Hindlimb muscle (tissue), 1 donor: ENCODE measurements at places on chromosomes 13 and 19. TPM values are rescaled to one million over a fixed set of nuclear protein-coding genes. Genes with fewer than 3 reads are reported as not detected.

DNA sequence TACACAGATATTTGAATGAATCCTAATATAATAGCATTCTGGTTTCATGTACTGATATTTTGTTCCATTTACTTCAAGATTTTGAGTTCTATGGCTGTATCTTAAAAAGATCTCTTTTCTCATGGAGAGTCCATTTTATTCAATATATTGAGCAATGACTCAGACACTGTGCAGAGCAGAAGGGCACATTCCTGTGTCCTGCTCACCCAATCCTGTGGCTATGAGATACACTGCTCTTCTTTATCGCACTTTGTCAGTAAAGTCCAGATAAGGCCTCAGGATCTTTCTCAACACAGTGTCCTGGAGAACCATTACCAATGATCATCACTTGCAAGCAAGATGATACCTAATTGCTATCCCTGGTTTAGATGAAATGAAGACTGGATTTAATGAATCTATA is 155.0 kb downstream of the CYSLTR2 start:
- DNase-seq, result no peak

DNA sequence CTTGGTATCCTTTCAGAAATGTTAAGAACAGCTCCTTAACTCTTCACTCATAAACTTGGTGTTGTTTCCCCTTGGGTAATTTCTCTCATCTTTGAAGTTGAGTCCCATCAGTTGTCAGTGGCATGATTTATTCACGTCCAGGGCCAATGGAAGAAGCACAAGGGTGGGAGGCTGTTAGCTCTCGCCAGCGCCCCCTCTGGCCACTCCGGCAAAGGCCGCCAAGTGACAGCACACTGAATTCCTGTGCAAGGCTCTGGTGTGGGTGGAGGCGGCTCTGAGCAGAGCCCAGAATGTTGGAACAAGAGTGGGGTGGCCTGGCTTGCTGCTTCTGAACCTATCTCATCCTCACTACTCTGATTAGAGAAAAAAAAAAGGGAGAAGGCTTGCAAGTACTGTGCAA is 13.1 kb upstream of the MEDAG start:
- DNase-seq, result no peak

DNA sequence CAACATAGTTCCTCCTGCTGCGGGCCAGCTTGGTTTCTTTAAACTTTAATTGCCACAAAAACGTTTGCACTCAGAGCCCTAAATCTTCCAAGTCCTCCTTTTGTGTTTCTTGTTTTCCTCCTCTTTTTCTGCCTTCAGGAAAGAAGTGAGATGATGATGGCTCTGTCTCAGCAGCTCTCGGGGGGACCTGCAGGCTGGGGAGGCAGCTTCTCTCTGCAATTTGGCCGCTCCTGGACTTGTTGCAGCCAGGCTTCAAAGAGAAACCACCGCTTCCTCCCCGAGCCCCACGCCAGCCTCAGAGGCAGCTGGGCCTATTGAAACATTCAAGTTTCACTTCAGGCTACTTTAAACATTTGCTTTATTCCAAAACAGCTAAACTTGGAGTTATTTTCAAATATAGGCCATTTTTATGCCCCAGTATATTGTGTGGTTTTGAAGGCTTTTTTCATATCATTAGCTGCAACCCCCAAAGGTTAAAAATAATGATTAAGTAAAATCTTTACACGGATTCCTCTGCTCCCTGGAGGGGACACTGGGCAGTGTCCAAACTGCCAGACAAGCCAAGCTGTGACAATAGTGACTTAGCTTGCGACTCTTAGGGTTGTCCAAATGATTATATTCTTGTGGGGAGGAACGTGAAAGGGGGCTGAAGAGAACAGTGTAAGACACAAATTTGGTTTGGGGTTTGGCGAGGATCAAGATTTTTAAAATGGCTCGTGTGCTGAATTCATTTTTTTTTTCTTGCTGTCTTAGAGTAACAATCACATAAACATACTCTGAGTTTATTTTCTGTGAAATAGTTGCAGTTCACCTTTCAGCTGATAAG is 330.8 kb downstream of the DLEU7 start:
- peak; percentile 72 for DNase-seq

- DNase-seq, result no peak
Observed at GRCh38 chr19:491146-491741, 5.0 kb upstream of the MADCAM1 start.

DNA sequence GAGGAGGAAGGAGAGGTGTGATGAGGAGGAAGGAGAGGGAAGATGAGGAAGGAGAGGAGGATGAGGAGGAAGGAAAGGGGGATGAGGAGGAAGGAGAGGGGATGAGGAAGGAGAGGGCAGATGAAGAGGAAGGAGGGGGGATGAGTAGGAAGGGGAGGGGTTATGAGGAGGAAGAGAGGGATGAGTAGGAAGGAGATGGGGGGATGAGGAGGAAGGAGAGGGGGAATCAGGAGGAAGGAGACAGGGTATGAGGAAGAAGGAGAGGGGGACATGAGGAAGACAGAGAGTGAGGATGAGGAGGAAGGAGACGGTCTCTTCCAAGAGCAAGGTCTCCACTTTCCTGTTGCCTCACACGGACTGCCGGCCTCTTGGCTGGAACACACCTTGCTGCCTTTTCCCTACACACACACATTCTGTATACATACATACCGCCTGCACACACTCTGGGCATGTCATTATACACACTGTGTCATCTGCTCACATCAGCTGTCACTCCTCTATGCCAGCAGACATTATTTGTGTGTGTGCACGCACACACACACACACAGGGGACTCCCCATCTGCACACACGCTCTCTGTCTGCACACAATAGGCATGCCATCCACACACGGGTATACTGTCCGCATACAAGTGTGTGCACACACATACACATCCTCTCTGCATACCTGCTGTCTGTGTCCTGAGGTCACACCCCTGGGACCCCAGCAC is 11.1 kb upstream of the VSTM2B start:
- no peak for DNase-seq

- no peak for DNase-seq
Observed at GRCh38 chr13:50629497-50629896, 214.0 kb downstream of the DLEU7 start.

- no peak for DNase-seq
Observed at GRCh38 chr19:41424335-41425173, 2.6 kb downstream of the B3GNT8 start.

DNA sequence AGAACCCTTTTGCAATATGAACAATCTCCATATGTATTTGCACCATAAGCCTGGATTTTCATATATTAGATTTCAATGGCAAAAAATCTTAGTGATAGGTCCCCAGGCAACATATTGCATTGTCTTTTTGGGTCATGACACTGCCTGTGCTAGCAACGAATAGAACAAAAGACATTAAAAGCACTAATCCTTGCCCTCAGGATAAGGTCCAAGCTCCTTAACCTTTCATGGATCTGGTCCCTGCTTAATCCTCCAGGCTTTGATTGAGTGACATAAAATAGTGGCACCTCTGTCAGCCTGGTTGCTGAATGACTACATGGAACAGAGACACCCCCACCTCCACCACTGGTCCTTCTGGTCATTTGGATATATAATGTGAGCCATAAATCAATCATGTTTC is 134.4 kb downstream of the RBM26 start:
- no peak for DNase-seq

DNA sequence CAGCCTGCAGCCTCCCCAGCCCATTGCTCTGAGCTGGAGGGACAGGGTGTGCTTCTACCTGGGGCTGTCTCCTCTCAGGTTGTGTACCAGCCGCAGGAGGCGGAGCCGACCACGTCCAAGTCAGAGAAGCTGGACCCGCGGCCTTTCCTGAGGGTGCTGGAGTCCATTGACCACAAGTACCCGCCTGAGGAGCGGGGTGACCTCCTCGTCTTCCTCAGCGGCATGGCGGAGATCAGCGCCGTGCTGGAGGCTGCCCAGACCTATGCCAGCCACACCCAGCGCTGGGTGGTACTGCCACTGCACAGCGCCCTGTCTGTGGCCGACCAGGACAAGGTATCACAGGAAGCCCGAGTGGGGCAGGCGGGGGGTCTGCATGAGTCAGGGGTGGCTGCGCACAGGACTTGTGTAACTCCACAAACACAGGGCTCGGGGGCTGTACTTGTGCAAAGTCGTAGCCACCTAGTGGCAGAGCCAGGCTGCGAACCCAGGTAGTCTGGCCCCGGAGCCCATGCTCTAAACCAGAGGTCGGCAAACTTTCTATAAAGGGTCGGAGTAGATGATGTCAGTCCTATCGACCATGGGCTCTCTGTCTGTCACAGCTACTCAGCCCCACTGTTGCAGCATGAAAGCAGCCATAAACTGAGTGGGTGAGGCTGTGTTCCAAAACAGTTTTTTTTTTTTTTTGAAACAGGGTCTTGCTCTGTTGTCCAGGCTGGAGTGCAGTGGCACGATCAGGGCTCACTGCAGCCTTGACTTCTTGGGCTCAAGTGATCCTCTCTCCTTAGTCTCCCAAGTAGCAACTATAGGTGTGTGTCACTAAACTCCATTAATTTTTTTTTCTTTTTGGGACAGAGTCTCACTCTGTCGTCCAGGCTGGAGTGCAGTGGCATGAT is 8.9 kb downstream of the DHX34 start:
- DNase-seq, result no peak

- DNase-seq, result no peak
Observed at GRCh38 chr19:38221919-38222830, 1.8 kb downstream of the DPF1 start.

- no peak for DNase-seq
Observed at GRCh38 chr13:112887557-112887991, 81.4 kb upstream of the MCF2L start.

- DNase-seq, result no peak
Observed at GRCh38 chr13:39095500-39095899, 57.2 kb downstream of the NHLRC3 start.

DNA sequence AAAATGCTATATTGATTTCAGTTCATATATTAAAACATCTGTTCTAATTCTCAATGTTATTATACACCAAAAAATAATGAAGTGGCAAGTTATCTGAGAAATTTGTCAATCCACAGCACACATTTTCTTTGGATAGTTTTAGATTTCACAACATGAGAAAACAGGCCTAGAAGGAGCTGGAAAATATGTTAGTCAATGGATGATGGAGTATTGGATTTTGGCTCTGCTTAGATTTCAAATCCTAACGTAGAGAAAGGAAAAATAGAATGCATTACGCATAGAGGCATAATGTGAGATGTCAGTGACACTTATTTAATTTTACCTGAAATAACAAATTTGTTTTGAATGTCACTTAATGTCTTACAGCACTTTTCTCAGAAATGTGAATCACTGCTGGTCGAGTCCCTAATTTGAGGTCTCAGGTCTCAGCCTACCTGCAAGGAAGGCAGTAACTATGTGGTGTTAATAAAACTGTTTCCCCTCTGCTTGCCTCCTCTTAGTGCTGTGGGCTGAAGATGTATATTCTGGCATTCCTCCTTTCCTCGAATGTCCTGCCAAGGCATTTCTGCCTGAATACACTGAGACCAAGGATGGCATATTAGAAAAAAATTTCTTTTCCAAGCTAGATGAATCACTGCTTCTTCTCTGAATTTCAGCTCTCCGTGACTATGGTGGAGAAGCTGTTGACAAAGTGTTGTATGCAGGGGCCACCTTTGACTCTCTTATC is 232.4 kb downstream of the POSTN start:
- DNase-seq, result peak; percentile 35

DNA sequence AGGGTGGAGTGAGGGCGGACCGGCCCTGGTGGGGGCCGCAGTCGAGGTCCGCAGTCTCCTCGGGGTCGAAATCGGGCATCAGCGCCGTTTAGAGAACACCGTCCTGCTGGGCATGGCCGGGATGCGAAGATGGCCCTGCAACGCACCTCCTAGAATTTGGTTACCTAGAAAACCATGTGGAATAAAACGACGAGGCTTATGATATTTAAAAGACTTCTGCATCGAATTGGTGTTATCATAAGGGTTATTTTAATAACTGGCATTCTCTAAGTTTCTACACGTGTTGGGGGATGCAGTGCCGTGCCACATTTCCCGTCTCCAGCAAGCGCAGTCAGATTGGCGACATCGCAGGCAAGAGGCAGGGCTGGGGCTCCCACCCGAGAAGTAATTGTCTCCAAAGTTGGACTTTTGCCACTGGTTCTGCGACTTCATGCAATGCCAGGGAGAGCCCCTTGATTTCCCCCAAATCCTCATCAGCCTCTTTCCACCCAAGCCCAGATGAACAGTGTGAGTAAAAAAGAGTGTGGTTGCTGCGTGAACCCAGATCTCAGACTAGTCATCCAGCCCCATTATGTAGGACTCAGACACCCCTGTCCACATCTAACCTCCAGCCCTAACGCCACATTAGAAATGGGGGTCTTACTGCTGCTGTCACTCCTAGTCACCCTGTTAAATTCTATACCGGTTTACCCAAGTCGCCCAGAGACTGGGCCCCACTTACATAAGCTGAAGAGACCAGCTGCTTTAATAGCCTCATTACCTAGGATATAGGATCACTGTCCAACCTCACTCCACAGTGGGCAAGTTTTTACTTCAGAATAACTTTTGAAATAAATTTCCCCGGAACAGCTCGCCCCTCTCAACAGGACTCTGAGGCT is 571 bp upstream of the DHRS12 start:
- DNase-seq, result peak; percentile 46

GRCh38 chr13:105363261-105364190 is 1171.9 kb downstream of the EFNB2 start:
- DNase-seq, result peak; percentile 34

DNA sequence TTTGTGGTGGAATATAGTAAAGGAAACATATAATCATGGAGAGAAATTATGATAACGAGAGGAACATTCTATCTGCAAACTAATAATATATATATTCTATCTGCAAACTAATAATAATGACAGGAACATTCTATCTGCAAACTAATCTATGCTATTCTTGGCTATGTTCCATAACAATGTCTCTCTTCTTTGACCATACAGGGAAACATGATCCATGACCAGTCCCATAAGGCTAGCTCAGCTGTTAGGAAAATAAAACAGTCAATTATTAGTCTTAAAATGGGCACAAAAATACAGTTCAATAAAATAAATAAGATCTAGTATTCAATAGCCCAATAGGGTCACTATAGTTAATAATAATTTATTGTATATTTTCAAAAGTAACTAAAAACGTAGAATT is 707.8 kb upstream of the PCDH20 start:
- no peak for DNase-seq

DNA sequence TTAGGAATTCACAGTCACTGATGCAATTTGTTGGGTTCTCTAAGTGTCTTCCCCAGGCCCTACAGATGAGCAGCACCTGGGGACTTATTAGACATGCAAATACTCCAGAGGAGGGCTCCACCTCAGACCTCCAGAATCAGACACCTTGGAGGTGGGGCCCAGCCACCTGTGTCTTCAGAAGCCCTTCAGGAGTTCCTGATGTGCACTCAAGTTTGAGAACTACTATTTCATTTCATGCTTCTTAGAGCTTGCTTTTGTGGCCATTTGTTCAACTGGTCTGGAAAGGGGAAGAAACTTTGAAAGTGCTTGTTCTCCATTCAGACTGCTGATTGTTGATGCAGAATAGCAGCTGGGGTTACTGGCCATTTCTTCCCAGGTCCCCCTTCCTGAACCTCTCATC is 472.0 kb downstream of the COG6 start:
- DNase-seq, result no peak

GRCh38 chr13:67408798-67409197 is 178.7 kb upstream of the PCDH9 start:
- no peak for DNase-seq

Gene RAB8A
- polyA plus RNA-seq, result 32.6 TPM

Gene ZNF223
- 3.5 TPM for polyA plus RNA-seq

Gene ZNF534
- 0.75 TPM for polyA plus RNA-seq

Gene RAB3A
- 5.1 TPM for polyA plus RNA-seq

Gene ZFP36
- polyA plus RNA-seq, result 60.1 TPM

Gene SOX1
- polyA plus RNA-seq, result not detected

Gene NPAS1
- polyA plus RNA-seq, result 7.0 TPM

Gene ZNF497
- polyA plus RNA-seq, result 2.4 TPM

Gene GNG8
- not detected for polyA plus RNA-seq
